Chondrocyte (in vitro differentiated cells): ENCODE measurements at places on chromosomes 7 and 10. TPM values are rescaled to one million over a fixed set of nuclear protein-coding genes. Genes with fewer than 3 reads are reported as not detected.

Gene NKX1-2
- not detected in 3 replicates for total RNA-seq

Gene FMC1
- 6.2 to 9.1 TPM (median 8.9 TPM) in 3 replicates for total RNA-seq

Gene UNCX
- not detected in 3 replicates for total RNA-seq

DNA sequence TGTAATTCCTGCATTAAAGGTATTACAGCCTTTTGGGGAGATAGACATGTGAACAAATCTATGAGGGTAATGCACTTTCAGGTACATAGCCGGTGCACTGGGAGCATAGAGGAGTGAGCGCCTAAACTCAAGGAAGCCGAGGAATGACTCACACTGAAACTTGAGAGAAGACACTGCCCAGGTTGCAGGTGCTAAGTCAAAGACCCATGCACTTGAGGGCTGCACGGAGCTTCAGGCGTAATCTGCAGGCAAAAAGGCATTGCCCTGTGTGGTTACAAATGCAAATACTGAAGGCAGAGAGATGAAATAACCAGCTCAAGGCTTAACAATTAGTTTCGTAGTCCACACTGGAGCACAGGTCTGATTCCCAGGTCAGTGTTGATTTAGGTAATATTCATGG, 51.0 kb upstream of the OSBPL3 start:
- no peak for DNase-seq

GRCh38 chr10:97016728-97017473, 168.9 kb downstream of the SLIT1 start:
- no peak for DNase-seq

- no peak for DNase-seq
These were observed 345.6 kb upstream of the NRP1 start for GRCh38 chr10:33680036-33680435.

Gene LBX1
- not detected in 3 replicates for total RNA-seq

Gene PSMA2
- total RNA-seq, result 58.3 to 73.0 TPM (median 60.8 TPM) in 3 replicates

DNA sequence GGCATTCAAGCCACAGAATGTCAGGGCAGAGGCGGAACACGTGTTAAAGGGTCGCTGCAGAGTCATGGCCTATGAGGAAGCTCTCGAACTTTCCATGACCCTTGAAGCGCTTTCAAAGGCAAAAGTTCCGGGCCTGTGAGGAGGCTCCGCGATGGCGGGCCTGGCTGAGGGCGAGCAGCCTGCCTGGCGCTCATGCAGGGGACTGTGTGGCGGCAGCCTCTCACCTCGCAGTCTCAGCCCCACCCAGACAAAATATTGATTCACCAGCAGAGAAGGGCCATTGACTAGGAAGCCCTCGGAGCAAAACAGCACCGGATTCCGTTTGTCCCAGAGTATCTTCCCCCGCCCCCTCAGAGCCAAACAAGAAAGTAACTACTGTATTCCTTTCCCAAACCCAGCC, 12.8 kb upstream of the CNNM1 start:
- DNase-seq, result no peak

DNA sequence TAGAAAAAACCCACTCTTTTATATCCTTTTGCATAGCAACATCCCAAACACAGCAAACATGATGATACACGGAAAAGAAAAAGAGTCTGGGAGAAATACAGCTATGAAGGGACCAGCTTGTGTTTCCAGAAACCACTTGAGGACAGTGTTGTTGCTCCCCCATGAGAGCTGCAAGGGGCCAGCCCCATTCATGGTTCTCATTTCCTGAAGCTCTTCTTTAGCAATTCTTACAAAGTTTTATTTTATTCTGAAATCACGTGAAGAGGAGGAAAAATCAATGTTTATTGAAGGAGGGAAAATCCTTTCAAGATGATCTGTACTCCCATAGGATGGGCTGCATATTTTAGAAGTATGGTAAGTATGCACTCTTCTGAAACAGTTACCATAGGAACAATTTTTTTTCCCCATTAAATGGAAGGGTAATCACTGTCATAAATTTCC, 17.5 kb upstream of the PRTFDC1 start:
- no peak for DNase-seq

Gene SRGN
- total RNA-seq, result 10.3 to 16.1 TPM (median 16.0 TPM) in 3 replicates

DNA sequence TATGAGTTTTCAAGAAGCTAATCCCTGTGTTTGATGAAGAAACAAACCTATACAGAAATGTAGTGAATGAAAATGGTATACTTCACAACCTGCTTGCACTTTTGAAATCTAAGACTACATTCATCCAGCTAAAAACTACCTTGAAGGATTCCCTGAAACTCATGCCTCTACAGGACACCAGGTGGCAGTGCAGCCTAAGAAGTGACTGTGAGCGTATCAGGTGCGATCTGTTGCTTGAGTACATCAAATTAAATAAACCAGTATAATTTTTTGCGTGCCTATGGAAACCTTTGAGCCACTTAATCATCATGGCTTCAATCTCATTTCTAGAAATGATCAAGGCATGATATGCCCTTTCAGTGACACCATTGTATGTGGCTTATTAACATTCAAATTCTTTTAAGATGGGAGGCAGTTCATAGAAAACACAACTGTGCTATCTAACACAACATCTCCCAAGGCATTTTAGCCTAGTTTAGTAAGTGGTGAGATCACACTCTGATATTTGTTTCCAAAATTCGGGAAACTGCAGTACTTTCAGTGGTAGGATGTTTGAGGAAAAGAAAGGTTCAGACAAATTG, 57.4 kb downstream of the PPP1R17 start:
- DNase-seq, result no peak

DNA sequence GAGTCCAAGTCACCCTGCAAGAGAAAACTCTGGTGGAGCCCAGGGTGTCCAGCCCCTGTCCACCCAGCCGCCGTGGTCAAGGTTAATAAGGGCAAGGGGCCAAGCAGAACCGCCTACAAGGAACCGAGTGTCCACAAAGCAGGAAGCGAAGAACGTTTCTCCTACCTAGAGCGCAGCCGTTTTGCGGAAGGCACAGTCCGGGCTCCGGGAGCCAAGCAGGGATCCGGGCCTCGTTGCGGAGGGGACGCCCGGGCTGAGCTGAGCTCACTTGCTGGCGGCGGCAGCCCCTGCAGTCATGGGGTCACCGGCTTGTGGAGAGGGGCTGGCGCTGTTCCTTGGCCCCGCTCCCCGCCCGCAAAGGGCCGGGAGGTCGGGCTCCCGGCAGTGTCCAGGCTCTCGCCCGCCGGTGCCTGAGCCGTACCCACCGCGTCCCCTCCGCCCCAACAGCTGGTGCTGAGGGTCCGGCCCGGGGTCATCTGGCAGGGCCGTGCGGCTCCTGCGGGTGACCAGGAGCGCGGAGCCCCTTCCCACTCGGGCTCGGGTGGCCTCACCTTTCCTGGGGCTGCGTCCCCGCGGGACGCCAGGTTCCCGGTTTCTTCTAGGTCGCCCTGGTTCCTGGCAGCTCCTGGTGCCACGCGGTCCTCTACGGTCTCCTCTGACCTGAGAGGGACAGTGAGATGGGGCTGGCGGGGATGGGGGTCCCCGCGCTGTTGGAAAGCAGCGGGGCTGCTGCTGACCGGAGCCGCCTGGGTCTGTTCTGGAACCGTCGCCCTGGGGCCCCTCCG, 14.0 kb upstream of the ZNF273 start:
- DNase-seq, result no peak

Gene TUBAL3
- total RNA-seq, result not detected in 3 replicates

Gene OR6B1
- total RNA-seq, result not detected in 3 replicates

DNA sequence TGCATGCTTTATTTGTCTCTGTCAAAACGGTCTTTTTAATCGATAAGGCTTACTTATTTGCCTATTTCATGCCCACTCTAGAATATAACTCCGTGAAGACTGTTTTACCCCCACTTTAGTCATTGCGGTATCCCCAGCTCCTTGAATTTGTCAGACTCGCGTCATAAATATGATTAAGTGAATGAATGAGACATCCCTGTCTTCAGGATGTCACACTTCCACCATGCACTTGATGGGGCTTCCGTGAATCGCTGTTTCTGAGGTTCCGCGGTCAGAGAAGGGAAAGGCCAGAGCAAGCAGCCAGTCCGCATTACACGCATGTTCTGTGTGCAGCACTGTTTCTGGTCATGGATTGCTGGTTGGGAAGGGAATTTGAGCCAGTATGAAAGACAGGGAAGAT, 138.8 kb downstream of the CELF2 start:
- DNase-seq, result no peak

GRCh38 chr7:149184274-149184673, 11.1 kb upstream of the ZNF282 start:
- no peak for DNase-seq

DNA sequence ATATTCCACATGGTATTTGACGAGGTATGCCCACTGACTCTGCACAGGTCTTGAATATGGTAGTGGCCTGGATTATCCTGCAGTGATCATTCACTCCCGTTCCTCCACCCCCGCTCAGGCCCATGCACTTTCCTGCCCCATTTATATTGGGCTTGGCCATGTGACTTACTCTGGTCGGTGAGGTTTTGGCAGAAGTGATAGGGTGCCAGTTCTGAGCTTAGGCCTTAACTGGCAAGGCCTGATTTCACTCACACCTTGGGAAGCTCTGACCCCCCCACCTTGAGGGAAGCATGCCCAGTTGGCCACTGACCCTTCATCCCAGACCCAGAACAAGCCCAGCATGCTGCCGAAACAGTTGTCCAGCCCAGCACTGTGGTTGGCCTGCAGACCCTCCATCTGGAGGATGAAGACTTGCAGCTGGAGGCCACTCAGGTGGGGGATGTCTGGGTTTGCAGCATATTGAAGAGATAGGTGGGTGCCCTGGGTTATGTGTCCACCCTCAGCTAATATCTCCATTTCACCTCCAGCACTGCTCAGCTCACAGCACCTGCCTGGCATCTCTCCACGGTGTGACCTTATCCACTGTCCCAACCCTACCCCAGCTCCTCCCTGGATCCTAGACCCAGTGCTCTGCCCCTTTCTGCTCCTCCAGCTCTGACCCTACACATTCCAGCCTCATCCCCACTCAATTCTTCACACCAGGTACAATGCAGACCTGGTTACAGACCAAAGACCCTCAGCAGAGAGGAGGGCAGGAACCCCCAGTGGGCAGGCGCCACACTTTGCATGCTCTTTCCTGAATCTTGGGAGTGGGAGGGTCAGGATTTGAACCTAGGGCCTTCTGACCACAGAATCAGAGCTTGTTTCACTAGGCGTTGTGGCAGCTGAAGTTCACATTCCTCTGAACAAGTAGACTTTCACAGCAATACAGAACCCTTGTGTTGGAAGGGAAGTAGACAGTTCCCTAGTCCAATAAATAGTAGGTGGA, 138.1 kb upstream of the CHST15 start:
- no peak for DNase-seq

- DNase-seq, result no peak
These were observed 236.8 kb upstream of the LRRN3 start for GRCh38 chr7:110854166-110854565.

Gene TRIM73
- total RNA-seq, result 3.1 to 6.6 TPM (median 3.5 TPM) in 3 replicates

DNA sequence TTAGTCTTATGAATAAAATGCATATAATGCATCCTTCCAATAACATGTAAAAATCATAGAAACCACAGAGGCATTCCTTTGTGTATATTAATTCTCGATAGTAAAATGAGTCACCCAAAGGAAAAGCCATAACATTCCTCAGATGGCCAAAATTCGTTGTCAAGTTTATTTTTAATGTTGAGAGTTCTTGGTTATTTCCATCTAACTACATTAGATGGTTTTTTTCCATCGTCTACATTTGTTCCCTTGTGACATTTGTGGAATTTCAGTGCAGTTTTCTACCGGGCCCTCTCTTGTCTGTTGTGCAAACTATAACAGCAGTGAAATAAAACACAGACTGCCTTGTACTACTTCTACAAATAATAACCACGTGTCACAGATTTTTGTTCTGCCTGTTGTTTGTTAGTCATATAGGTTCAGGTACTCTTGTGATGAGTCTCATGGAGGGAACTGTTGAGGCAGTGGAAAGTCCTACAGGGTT, 54.7 kb upstream of the CCAR1 start:
- DNase-seq, result no peak

GRCh38 chr10:11183015-11183414, 165.3 kb downstream of the CELF2 start:
- no peak for DNase-seq

Gene ARHGAP22
- total RNA-seq, result 0.94 to 8.8 TPM (median 7.1 TPM) in 3 replicates

Gene FAM237B
- total RNA-seq, result not detected in 3 replicates

DNA sequence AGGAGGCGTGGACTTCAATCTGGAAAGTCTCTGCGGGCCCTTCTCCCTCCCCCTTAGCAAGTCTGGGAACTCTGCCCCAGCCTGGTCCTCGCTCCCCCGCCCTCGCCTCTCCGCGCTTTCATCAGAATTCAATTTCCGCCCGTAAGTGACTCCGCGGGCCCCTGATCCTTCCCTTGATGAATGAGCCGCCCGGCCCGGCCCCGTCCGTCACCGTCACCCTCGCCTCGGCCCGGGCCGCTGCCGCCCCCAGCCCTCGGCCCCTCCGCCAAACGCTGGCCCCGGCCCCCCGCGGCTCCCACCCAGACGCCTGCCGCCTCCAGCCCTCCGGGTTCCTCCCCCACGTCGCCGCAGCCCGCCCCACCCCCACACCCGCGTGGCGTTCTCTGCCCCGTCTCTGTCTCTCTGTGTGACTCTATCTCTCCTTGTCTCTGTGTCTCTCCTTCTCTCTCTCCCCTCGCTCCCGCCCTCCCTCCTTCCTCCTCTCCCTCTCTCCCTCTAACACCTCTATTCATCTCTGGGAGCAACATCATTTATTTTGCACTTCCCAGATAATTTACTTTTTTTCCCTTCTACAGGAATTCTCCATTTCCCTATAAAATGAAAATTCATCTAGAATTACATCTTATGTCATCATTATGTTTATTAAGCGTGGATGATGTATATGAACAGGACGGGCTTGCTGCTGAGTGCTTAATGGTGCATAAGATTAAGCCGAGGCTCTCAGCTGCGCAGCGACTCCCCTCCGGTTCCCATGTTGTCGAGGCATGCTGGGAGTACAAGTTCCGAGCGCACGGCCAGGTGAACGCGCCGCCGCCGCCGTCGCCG, 91.2 kb upstream of the PAX2 start:
- DNase-seq, result no peak

Gene OGDHL
- total RNA-seq, result 0.36 to 0.45 TPM (median 0.44 TPM) in 3 replicates

DNA sequence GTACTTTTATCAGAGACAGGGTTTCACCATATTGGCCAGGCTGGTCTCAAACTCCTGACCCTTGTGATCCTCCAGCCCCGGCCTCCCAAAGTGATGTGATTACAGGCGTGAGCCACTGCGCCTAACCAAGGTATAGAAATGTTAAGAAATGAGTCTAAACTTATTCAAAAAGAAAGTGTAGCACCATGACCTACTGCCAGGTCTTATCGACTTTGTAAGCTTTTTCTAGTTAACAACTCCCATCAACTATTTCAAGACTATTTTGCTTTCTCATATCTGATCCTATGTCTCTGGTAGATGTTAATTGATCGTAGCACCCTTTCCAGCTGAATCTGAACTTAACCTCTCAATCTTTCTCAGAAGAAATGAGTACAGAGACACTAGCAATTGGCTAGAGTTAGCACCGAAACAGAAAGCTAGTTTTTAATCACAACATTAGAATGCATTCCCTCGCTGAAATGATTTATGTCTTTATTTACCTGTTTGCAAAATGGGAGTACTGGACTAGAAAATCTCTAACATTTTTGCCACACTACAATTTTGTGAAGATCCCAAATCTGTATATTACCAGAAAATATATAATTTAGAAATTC, 114.0 kb upstream of the HGF start:
- DNase-seq, result no peak
